Activated CD8-positive, alpha-beta memory T cell treated with anti-CD3 and anti-CD28 coated beads, Interleukin-2, amount 50 U/mL, for 48 hours (primary cell): ENCODE measurements at places on chromosomes 5 and 9.

- no peak for DNase-seq
Measured at GRCh38 chr5:77776554-77777206, 541 bp upstream of the TBCA start.

DNA sequence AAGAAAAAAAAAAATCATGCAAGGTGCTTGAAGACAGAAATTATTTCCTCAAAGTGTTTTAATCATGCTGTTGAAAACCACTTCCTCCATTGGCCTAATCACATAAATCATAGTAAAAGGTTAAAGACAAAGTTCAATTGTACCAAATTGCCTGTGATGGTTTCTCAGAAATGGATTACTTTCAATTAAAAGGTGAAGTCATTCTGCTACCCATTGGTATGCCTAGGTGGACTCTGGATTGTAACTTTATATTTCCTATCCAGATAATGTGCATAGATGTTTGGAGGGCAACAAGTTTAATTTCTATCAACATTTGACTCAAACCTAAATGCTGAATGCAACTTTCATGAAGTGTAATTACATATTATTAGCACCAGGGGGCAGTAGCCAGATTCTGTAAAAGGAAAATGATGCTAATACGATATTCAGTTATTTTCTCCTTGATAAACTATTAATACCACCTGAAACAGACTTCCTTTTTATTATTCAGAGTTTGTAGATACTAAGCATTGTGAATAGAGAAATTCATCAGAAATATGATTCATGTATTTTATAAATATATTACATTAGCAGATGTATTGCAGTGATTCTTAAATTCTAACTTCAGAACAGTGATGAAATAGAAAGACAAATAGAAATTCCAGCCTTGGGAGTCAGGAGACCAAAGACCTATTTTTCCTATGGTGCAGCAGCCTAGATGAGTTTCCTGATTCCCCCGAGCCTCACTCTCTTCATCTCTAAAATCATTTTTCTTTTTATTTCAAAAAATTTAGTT is 148.2 kb downstream of the CAAP1 start:
- no peak for DNase-seq

- no peak for DNase-seq
Measured at GRCh38 chr9:137167747-137168572, 1.9 kb downstream of the LRRC26 start.

GRCh38 chr9:19516348-19516747 is 107.5 kb downstream of the ACER2 start:
- DNase-seq: no peak

DNA sequence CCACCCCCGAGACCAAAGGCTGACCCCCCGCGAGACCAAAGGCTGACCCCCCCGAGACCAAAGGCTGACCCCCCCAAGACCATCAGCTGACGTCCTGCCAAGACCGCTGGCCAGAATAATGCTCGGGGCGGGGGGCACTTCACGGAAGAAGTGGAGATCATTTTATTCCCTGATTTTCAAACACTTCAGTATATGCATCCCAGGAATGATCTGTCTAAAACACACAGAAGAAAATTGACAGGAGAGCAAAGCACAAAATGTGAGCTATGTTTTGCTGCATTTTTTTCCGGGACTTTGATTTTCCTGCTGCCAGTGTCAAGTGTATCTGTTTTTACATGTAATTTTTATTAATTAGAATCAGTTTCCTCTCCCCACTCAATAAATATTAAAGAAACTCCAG is 67.1 kb downstream of the ADAMTS2 start:
- DNase-seq: no peak

- DNase-seq: peak; percentile 68
Measured at GRCh38 chr5:52799358-52799982, 11.8 kb downstream of the ITGA1 start.

DNA sequence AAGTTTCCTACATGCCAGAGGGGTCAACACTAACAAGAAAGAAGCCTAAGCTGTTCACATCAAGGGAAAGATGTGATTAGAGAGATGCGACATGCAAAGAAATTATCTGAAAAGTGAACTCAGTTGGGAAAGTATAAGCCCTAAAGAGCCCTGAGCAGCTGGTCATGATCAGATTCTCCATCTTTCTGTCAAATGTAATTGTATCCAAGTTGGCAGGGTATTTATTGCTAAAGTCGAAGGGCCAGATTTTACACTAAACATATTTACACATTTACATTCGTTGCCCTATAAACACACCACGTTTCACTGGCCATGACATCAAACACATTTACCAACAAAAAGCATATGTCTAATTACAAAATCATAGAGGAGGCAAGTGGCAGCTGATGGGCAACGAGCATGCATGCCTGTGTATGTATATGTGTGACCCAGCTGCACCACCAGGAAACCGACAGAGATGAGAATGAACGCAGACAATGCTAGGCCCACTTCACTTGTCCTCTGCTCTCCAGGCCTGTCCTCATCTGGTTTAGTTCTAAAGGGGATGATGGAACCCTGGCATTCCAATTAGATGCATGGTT is 6.3 kb downstream of the FOXD1 start:
- no peak for DNase-seq

GRCh38 chr5:175823731-175824525 is 47.5 kb upstream of the CPLX2 start:
- DNase-seq: no peak

GRCh38 chr5:11298877-11299276 is 537.8 kb upstream of the DAP start:
- DNase-seq: no peak

GRCh38 chr5:37867654-37868053 is 27.8 kb upstream of the GDNF start:
- no peak for DNase-seq

DNA sequence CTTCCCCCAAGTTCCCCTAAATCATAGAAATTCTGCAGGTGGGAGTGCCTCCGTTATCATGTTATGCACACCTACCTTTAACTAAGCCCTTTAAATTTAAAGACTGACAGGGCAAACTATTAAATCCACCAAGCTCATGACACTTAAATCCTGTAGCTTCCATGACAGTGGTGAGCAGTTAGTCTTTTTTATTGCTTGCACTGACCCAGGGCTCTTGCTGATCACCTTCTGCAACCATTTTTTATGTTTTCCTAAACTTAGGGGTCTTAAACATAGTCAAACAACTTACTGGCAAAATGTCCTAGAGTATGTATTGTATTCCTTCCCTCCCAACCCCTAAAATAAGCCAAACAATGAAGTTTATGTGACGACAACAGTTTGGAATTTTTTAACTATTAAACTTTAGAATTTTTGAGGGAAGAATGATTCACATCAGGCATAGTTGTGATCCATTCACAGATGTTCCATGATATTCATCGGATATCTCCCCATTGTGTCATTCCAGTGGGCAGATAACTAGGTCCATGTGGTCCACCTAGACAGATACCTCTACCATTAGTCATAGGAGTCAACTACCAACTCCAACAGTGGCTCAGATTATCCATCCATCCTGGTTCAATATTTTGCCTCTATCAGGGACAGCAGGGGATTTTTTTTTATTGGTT is 283.1 kb downstream of the ADAMTS6 start:
- no peak for DNase-seq

DNA sequence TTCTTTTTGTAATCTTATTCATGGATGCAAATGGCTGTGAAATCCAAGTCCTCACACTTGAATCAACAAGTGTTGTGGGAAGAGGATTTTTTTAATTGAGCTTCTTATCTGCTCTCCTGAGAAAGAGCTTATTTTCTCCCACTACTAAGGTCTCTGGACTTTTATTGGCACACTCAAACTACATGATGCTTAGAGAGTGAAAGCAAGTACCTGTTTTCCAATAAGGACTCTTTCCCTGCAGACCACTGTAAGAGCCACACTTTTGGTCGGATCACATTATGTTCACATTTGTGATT is 546.4 kb upstream of the ARRDC3 start:
- no peak for DNase-seq

- no peak for DNase-seq
Measured at GRCh38 chr9:123346026-123346425, 10.0 kb upstream of the CRB2 start.

DNA sequence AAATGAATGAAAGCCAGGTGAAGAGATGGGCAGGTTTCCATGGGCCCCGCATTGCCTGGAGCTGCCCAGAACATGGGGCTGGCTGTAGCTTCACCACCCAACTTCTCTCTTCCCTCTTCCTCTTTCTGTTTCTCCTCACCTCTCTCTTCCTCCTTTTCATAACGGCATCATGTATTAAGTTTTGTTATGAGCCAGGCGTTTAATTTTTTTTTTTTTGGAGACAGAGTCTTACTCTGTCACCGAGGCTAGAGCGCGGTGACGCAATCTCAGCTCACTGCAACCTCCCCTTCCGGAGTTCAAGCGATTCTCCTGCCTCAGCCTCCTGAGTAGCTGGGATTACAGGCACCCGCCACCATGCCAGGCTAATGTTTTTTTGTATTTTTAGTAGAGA is 13.0 kb upstream of the SPINK4 start:
- DNase-seq: no peak

DNA sequence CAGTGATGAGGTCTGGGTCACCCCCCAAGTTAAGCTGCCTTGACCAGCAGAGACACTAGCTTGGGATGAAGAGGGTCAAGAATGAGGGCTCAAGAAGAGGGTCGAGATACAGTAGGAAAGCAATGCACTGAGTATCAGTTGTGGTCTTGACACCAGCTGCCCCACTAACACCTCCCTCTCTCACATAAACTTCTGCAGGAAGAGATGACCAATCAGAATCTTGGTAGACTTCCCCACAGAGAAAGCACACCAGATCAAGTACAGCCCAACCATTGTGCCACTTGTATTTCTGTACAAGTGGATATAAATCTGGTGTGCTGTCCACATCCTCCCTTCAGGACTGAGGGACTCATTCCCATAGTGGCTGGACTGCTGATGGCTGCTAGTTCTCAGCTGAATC is 101.2 kb upstream of the ELL2 start:
- no peak for DNase-seq

- no peak for DNase-seq
Measured at GRCh38 chr9:87238545-87238944, 259.1 kb upstream of the DAPK1 start.

DNA sequence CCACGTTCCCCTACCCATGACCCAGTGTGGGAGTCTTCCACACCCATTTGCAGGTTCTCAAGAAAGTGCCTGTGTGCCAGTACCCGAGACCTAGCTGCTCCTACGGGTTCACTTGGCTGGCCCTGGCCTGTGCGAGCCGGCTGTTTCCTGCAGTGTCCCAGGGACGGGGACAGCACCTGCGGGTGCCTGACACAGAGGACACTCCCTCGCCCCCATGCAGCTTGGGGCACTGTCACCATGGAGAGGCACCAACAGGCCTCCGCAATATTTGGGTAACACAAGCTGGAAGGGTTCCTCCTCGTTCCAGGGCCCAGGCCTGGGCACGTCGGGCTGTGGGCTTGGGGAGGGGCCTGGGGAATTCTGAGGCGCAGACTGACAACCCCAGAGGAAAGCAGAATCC is 41.4 kb downstream of the DUSP1 start:
- DNase-seq: no peak

- DNase-seq: no peak
Measured at GRCh38 chr5:106195679-106196474, 1474.9 kb downstream of the EFNA5 start.

- DNase-seq: no peak
Measured at GRCh38 chr9:72586388-72587130, 65.2 kb downstream of the TMC1 start.

DNA sequence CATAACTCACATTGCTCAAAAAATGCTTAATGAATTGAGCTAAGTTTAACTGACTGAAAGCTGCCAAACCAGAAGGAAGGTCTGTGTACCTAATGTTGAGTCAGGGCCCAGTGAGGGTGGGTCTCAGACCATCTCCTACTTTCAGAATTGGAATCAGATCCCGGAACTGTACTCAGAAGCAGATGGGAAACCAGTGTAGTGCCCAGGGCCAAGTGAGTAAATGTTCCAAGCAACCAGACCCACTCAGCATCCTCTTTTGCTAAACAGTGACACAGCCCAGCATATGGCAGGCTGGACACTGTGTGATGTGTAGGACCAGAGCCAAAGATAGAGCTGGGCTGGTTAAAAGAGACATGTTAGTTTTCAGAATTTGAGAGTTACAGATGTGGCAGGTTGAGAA is 94.1 kb downstream of the PLCXD3 start:
- no peak for DNase-seq

DNA sequence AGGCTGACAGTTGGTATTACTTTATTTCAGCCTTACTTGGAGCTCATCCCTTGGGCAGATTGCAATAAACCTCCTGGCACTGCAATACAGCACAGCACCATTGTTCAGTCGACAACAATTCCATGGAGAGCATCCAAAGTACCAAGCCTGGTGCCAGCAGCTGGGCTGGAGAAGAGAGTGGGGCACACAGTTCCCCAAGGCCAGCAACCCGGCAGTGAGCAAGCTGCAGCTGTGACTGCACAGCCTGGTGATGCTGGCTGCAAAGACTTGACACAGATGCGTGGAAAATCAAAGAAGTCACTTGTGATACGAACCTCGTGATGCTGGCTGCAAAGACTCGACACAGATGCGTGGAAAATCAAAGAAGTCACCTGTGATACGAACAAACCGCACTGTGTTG is 125.4 kb downstream of the ATPSCKMT start:
- DNase-seq: no peak

GRCh38 chr5:65902104-65902503 is 24.3 kb upstream of the ERBIN start:
- DNase-seq: no peak

DNA sequence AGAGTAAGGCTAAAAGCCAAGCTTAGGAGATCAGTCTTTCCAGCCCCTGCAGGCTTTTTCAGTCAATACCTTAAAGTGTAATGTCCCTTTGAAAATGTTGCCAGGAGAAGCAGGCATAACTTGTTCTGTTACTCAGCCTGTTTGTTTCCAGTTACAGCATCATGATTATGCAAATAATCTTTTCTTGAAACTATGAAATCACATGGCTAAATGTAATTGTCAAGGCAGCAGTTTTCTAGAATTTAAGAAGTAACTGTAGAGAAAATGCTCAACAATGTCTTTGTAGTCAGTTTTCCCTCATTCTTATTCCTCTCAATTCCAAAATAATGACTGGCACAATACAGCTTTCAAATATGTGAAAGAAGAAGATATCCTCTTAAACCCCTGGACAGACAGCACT is 1.9 kb upstream of the GPR107 start:
- no peak for DNase-seq

DNA sequence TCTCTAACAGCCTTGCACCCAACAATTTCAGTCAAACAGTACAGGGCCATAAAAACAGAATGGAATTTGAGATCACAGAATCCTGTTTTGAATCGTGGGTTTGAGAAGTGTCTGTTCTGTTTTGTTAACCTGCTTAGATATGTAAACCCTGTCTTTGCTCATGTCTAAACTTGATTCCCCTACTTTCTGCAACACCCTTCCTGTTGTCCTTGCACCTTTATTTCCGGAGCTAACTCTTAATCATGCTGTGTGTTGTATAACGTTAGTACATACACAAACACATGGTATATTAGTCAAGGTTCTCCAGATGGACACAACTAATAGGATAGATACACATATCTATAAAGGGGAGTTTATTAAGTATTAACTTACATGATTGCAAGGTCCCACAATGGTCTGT is 2229.2 kb upstream of the C9orf72 start:
- no peak for DNase-seq

GRCh38 chr5:6443326-6443725 is 5.3 kb upstream of the UBE2QL1 start:
- DNase-seq: no peak

- DNase-seq: no peak
Measured at GRCh38 chr5:42842921-42843641, 31.4 kb upstream of the SELENOP start.
